ENCODE measurements at places on chromosomes 6 and 20.

- DNase-seq, result no peak
Measured at GRCh38 chr6:159984268-159984786, 15.4 kb downstream of the IGF2R start.

DNA sequence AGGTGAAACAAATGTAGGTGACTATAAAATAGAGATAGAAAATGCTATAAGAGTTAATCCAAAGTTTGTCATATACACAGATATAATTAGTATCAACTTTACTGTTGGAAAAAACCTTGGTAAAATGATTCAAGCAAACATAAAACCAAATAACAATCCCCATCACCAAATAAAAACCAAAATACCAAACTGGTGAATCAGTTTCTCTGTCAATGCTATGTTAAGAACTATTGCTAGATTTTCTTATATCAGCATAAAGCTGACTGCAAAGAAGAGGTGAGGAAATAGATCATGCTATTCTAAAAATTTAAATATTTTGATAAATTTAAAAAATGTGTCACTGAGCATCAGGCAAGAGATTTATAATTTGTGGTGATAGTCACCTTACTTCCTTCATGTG, 658.4 kb downstream of the PHF3 start:
- no peak for DNase-seq

- DNase-seq, result no peak
Measured at GRCh38 chr6:34350137-34350933, 42.1 kb downstream of the NUDT3 start.

DNA sequence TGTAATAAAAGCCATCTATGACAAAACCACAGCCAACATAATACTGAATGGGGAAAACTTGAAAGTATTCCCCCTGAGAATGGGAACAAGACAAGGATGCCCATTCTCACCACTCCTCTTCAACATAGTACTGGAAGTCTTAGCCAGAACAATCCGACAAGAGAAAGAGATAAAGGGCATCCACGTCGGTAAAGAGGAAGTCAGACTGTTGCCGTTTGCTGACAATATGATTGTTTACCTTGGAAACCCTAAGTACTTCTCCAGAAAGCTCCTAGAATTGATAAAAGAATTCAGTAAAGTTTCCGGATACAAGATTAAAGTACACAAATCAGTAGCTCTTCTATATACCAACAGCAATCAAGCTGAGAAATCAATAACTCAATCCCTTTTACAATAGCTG, 14.0 kb upstream of the RUNX2 start:
- no peak for DNase-seq

GRCh38 chr6:97473979-97474378, 191.0 kb upstream of the MMS22L start:
- DNase-seq, result no peak
